Naive thymus-derived CD4-positive, alpha-beta T cell (primary cell): ENCODE measurements at places on chromosomes 7 and 10.
A peak's percentile ranks its signal among the peaks of the same experiment; 100 is the strongest.

- no peaks in the 10 kb centered on the region for H3K36me3 ChIP-seq
- H3K4me1 ChIP-seq = no peaks in the 10 kb centered on the region
- no peak overlapping the region for H3K4me3 ChIP-seq
- H3K27me3 ChIP-seq = no peaks in the 10 kb centered on the region
- H3K27ac ChIP-seq = no peak overlapping the region
Measured at GRCh38 chr10:75034131-75034512, 77.3 kb upstream of the SAMD8 start.

- no peaks in the 10 kb centered on the region for H3K36me3 ChIP-seq
- peak overlapping the region; percentile 7 for H3K4me3 ChIP-seq
- H3K4me1 ChIP-seq = peaks cover 90% of the 10 kb centered on the region
- H3K27me3 ChIP-seq = no peaks in the 10 kb centered on the region
- no peak for DNase-seq
- peak overlapping the region; percentile 46 for H3K27ac ChIP-seq
Measured at GRCh38 chr7:131011432-131011742, 277.4 kb upstream of the KLF14 start.

DNA sequence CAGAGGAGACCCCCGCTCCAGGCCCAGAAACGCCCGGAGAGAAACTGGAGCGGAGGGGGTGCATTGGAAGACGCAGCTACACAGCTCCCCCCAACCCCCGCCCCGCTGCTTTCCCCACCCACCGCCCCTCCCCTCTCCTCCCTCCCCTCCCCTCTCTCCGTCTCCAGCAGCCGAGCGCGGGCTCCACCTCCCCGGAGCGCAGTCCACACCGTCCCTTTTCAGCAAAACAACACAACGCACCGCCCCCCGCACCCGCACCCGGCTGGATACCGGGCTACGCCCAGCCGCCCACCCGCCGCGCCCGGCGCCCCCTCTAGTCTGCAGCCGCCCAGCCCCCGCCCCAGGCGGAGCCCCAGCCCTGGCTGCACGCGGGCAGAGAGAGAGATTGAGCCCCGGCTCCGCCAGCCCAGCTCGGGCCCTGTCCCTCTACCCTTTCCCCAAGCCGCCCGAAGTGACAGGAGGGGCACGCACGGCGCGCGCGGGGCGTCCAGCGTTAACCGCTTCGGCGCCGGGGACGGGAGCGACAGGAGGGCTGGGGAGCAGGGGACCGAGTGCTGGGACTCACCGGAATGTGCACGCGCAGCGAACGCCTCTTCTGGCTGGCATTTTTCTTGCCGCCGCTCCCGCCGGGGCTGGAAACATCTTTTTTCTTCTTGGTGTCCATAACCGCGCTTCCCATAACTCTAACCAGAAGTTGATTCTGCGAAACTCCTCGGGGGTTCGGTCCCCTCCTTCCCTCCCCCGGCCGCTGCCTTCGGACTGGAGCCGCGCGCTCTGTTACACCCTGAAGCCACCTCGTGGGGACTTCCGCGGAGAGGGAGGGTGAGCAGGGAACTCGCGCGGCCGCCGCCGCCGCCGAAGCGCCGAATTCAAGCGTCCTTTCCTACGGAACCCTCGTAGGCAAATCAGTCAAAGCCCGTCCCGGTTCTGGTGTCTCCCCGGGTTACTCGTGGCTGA is 695 bp downstream of the PRKAG2 start:
- peak; percentile 74 for DNase-seq
- H3K27ac ChIP-seq = peak overlapping the region; percentile 87
- peak overlapping the region; percentile 99 for H3K4me3 ChIP-seq
- H3K4me1 ChIP-seq = peaks cover 7% of the 10 kb centered on the region

DNA sequence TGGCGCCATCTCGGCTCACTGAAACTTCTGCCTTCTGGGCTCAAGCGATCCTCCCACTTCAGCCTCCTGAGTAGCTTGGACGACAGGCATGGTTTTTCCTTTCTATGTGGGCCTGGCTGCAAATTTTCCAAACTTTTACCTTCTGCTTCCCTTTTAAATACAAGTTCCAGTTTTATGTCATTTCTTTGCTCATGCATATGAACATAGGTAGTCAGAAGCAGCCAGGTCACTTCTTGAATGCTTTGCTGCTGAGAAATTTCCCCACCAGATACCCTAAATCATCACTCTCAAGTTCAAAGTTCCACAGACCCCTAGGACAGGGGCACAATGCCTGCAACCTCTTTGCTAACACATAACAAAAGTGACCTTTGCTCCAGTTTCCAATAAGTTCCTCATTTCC is 21.6 kb upstream of the RPEL1 start:
- no peak overlapping the region for H3K27ac ChIP-seq
- no peak overlapping the region for H3K4me3 ChIP-seq
- no peaks in the 10 kb centered on the region for H3K36me3 ChIP-seq
- no peaks in the 10 kb centered on the region for H3K27me3 ChIP-seq
- no peak for DNase-seq

DNA sequence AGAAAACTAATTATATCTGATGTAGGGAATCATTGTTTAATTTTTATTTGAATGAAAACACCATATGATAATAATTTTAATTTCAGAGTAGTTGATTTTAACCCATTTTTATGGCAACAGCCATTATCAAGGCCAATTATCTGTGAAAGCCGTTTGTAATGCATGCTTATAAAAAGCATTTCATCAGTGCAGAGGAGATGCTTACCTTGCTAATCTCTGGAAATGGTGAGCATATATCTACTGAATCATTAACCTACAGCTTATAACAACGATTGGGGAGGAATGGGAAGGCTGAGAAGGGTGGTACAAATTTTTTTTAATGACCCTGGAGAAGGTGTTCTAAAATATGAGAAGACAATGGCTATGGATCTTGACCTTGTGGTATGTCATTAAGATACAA is 235.6 kb downstream of the DGKB start:
- no peak overlapping the region for H3K4me3 ChIP-seq
- no peaks in the 10 kb centered on the region for H3K27me3 ChIP-seq
- H3K36me3 ChIP-seq = no peaks in the 10 kb centered on the region
- no peaks in the 10 kb centered on the region for H3K4me1 ChIP-seq
- H3K27ac ChIP-seq = no peak overlapping the region

DNA sequence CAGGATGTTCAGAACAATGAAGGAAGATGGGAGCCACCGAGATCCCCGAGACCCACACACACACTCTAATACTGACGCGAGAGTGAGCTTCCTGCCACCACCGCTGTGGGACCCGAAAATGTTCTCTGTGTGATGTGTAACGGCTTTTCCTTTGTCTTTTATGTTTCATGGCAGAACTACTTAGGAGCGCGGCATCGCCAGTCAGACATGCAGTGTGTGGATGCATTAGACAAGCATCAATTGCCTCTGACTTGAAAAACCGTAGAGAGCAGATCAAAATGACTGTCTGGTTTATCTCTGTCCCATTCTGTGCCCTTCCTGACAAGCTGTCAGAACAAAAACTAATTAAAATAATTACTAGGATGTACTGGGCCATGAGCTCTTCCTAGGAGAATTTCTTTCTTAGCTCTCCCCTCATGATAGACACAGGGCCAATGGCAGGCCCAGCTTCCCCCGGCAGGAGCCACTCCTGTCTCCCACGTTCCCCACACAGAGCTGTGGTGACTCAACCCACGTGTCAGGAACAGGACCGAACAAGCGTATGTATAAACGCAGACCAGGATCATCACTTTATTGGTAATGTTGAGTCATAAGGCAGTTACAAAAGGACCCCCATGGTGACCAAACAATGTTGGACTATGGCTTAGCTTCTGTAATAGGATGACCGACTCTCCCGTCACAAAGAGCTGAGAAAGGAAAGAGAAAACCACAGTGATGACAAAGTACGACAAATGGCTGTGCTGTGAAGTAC is 705.0 kb downstream of the PARD3 start:
- H3K36me3 ChIP-seq = no peaks in the 10 kb centered on the region
- H3K27me3 ChIP-seq = no peaks in the 10 kb centered on the region
- H3K4me3 ChIP-seq = no peak overlapping the region
- no peaks in the 10 kb centered on the region for H3K4me1 ChIP-seq
- no peak overlapping the region for H3K27ac ChIP-seq
- no peak for DNase-seq
